ENCODE measurements at places on chromosomes 2 and 18.

GRCh38 chr2:234083572-234084348, 33.3 kb downstream of the SPP2 start:
- DNase-seq, result no peak

DNA sequence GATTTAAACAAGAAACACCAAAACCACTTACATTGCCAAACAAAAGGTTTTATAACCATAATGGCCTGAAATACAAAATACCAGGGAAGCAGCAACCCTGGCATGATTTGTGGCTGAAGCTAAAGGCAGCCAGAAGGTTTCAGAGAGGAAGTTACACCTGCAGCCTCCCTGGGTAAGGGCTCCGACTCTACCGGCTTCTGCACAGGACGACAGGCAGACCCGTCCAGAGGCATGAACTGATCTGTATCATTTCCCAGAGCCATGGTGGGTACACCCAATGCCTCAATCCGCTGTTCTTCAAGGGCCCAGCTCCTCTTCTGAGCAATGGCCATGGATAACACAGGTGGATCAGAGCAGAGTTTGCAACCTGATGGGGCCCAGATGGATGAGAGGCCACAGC, 71.6 kb downstream of the PXDN start:
- DNase-seq, result no peak

DNA sequence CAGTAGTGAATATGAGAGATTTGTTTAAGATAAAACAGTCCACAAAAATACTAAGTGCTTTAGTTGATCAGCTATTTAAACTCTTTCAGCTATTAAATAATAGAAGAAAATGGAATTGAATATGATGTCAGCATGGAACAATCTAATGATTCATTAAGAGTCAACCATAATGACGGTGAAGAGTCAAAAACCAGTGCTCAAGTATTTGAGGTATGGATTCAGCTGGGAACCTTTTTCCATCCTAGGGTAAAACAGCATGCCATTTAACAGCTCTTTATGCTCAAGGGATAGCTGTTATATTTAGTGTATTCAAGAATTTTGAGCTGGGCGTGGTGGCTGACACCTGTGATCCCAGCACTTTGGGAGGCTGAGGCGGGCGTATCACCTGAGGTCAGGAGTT, 29.7 kb downstream of the CARF start:
- DNase-seq, result no peak

- no peak for DNase-seq
Observed at GRCh38 chr2:37880551-37880950, 44.5 kb upstream of the RMDN2 start.

DNA sequence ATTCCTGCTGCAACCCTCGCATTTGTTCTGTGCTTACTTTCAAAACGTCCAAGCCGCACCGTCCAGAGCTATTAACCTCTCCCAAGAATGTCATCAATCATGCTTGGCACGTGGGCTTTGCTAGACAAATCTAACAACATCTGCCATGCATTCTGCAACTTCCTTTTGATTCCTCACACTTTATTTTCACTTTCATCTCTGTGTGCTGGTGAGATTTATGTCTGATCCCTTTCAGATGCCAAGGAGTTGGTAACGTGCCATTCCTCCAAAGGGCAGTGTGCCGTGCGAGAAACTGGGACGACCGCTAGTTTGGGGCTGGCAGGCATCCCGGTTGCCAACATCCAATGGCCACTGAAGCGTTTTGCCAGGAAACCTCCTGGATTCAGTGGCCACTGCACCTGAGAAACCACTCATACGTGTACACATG, 230.0 kb upstream of the PARD3B start:
- DNase-seq, result no peak

- DNase-seq, result no peak
Observed at GRCh38 chr18:7479756-7480155, 87.4 kb upstream of the PTPRM start.

GRCh38 chr18:56207989-56208388, 430.4 kb downstream of the TXNL1 start:
- DNase-seq, result no peak

- no peak for DNase-seq
Observed at GRCh38 chr2:144300632-144301031, 219.3 kb downstream of the ZEB2 start.

DNA sequence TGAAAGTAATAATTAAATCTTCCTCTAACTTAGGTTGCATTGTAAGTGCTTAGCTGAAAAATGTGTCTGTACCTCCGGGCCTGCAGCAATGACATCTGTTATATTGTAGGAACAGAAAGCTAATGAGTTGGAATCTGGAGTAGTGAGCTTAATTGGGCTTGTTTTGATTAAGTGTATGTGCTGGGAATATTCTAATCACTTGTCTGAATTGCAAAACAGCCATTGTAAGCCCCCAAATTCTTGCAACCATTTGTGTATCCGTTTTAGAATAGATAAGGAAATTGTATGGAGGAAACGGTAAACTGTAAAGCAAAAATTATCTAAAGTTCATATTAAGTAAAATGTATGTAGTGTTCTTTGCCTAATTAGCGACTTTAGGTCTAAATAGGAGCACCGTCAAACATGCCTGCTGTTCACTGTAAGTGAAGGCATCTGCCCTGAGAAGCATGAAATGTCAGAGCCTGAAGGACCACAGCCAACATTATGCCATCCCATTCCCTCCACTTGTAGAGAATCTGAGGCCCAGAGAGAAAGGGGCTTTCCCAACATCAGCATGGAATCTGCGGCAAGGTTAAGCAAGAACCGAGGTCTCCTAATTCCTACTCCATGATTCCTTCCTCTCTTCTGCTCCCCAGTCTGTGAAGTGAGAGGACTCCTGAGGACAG, 466.4 kb downstream of the TDRD15 start:
- no peak for DNase-seq

DNA sequence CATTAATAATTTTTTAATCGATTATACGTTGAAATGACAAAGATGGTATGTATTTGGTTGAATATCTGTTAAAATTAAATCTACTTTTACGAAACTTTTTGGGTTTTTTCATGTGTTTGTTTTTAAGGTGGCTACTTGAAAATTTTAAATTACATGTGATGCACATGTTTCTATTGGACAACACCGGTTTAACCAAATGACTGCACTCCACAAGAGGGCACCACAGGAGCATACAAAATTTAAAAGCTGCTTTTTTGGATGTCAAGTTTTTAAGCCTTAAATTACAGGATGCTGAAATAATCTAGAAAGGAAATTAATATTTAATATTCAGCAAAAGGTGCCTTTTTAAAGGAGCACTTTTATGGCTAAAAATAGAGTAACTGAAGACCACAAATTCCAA, 98.7 kb downstream of the ACVR1 start:
- DNase-seq, result no peak

GRCh38 chr18:3088449-3088848, 75.5 kb upstream of the LPIN2 start:
- no peak for DNase-seq

- DNase-seq, result no peak
Observed at GRCh38 chr18:80227472-80227871, 19.8 kb downstream of the PARD6G start.

DNA sequence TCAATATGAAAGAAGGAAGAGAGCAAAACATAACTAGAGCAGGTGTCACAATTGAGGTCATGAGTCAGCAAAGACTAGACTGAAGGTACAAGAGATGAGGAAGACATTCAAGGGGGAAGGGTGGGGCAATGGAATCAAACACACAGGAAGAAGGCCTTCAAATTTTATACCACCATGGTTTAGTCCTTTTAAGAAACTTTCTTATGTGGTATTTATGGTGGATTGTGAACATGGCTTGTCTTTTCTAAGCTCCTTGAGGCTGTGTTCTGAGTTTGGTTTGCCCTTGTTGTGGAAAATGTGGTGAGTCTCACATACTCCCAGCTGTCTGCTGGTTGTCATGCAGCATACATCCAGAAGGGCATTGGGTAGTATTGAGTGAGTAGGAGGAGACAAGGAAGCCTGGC, 62.1 kb downstream of the NABP1 start:
- DNase-seq, result no peak

GRCh38 chr18:26763446-26764110, 101.9 kb downstream of the AQP4 start:
- no peak for DNase-seq

- no peak for DNase-seq
Observed at GRCh38 chr2:111535404-111535803, 348.6 kb downstream of the ANAPC1 start.

- no peak for DNase-seq
Observed at GRCh38 chr18:41731884-41732283, 223.2 kb upstream of the PIK3C3 start.

- DNase-seq, result no peak
Observed at GRCh38 chr2:92074549-92074898, 2796.7 kb upstream of the TEKT4 start.

- DNase-seq, result peak; percentile 54
Observed at GRCh38 chr2:148645539-148646230, 1.1 kb downstream of the EPC2 start.

DNA sequence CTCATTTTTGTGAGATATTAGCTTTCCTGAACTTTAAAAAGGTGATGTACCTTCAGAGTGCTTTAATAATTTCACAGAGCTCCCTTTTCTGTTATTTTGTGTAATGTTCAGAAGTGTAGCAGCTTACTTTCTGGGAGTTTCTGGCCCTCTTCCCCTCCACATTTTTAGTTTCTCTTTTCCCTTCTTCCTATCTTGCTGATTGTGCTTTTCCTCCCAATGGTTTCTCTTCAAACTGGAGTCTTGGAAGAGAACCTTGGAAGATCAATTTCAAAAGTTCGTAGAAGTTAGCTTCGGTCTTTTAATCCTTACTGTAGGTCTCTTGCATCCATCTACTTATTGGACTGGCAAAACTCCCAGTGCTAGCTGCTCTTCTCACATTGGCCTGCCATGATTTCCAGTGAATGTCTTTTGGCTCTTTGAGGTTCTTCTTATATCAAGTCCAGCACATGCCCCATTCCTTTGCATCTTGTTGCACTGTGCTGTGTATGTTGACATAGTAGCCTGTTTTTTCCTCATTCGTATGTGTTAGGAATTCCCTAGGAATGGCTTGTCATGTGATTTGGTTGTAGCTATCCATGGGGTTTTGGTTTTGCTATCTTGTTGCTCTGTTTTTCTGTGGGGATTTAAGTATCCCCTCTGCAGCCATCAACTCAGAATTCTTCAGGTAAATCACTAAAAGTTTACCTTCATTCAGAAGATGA, 7.8 kb downstream of the CCNT2 start:
- DNase-seq, result no peak

DNA sequence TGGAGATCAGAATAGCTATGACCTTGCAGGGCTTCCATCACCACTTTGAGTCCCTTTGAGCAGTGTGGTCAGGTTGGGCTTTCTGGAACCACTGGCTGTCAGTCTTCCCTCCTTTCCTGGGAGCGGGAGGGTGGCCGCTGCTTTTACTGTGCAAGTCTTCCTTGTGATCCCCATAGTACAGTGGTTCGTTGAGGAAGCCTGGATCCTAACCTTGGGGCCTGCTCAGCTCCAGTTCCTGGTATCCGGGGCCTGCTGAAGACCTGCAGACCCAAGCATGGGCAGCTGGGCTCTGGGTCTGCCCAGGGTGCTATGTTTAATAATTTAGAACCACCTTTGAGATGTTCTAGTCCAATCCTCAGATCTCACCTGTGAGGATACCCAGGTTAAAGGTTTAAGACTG, 104.2 kb downstream of the CLIP4 start:
- no peak for DNase-seq

DNA sequence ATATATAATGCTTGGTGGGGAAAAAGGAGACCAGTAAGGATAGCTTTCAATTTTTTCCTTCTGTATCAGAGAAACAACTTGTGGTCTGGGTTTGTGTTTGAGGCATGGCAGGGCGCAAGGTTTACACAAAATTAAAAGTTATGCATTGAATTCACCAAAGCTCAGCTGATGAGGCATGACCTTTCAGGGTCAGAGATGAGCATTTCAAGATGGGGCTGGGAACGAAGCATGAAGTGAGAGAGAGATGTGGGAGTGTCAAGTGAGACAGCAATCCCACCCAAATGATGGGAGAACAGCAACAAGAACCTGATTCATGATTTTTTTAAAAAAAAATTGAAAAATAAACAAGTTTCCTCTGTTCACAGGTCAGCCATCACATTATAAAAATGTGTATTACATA, 4.9 kb downstream of the GPR55 start:
- no peak for DNase-seq

DNA sequence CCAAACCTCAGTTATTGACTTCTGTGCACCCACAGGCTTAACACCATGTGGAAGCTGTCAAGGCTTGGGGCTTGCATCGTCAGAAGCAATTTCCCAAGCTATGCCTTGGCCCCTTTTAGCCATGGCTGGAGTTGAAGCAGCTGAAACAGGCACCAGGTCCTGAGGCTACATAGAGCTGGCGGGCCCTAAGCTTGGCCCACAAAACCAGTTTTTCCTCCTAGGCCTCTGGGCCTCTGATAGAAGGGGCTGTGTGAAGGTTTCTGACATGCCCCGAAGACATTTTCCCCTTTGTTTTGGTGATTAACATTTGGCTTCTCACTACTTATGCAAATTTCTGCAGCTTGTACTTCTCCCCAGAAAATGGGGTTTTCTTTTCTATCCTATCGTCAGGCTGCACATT, 9.1 kb upstream of the TMX3 start:
- DNase-seq, result no peak

GRCh38 chr2:200422532-200423261, 87.2 kb downstream of the KCTD18 start:
- DNase-seq, result no peak

DNA sequence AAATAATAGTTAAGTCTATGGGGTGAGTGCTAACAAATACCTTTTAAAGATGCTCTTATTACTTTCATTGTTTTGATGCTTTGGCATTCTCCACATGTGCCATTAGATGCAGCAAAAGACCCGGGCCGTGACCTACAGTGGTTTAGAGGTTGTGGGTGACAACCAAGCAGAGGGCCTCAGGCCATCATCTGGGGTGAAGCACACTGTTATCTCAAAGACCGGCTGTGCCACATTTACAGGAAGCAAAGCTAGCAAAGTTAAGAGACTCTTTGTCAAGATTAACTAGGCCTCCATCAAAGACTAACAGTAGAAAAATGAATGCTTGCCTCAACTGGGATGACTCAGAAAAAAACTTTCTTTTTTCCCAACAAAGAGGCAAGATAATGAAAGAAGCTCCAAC, 695.3 kb downstream of the SATB2 start:
- DNase-seq, result no peak

DNA sequence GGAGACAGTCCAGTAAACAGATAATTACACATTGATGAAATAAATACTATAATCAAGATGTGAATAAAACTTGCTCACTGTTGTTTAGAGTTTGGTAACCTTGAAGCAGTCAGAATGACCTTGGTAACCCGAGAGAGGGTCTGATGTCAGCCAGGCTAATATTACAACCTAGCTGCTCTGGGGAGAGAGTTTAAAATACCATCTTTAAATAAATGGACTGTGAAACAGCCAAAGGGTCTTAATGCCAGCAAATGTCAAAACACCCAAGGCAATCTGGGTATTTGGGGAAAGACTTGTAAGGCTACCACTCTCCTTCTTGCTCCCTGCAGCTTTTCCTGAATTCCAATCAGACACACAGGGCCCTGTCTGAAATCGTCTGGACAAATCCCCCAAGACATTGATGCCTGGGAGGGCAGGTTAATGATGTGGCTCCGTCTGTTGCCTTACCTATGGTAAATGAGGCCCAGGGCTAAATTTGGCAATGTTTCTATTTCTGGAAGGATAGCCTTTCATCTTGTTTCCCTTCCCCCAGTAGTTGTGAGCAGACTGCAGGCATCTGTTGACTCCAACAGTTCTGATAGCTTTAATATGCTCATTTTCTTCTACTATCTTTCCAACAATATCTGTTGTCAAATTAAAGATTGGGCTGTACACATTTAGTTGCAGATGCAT, 43.0 kb upstream of the ITGB6 start:
- DNase-seq, result no peak
